ENCODE measurements at places on chromosomes 1 and 21.

GRCh38 chr1:90149101-90149500 is 154.2 kb downstream of the ZNF326 start:
- no peak for DNase-seq

- no peak for DNase-seq
Observed at GRCh38 chr1:162228586-162228985, 148.1 kb downstream of the SPATA46 start.

DNA sequence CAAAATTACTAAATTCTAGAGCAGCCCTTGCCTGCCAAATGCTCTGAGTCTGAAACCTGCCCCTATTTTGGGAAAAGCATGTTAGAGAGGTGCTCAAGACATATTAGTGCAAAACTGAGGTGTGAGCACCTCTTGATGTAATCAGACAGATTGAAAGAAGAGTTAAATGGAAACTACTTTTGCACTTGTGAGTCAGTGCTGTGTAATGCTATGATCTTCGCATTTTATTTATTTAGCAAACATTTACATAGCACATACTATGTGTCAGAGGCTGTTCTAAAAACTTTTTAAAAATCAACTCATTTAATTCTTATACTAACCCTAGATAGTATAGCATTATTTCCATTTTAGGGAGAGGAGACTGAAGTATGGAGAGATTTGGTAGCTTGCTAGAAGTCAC is 138.1 kb downstream of the ELAVL4 start:
- no peak for DNase-seq

DNA sequence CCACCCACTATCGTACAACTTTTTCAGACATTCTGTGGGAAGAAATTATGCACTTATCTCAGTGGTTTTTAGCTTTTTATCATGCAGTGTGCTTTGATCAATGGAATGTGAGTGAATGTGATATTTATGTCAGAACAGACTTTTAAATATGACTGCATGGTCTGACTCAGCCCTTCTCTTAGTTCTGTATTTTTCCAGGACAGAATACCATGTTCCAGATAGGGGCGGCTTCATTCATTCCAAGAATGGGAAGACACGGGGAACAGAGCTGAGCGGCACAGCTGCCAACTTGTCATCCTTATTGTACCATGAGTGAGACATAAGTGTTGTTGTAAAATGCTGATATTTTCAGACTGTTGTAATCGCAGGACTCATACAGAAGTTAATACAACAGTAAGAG is 214.6 kb upstream of the NCAM2 start:
- DNase-seq, result no peak

DNA sequence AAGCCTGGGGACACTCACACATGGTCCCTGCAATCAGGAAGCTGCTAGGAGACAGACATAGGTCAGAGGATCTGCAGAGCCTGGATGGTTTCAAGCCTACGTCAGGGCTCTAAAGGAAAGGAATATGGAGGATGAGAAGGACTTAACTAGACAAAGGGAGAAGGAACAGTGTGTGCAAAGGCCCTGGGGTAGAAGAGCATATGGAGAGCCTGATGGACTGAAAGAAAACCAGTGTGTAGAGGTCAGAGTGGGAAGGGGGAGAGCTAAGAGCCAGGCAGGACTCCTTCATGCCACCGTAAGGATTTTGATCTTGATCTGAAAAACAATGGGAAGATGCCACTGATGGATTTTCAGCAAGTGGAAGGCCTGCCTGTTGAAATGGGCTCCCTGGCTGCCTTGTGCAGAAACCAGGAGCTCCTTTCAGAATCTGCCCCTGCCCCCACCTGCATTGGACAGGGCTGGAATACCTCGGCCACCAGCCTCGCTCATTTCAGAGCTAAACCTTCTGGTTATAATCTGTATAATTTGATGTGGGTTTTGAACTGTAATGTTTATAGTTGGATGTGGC is 8.6 kb downstream of the FHAD1 start:
- DNase-seq, result no peak

DNA sequence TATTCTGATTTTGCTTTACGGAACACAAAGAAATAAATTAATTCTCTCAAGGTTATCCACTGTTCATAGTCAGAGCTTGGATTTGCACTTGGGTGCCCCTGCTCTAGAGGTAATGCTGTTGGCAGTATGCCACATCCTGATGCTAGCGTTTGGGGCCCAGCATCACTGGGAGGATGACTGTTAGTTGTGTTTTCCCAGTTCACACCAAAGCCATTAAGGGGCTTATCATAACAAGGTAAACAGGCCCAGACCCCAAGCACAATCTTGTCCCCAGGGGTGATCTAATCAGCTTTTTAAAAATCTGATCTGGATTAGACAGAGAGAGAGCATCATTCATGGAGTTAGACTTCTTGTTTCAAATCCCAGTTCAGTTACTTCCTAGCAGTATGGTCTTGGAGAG is 60.2 kb upstream of the PBX1 start:
- no peak for DNase-seq

- DNase-seq, result no peak
Observed at GRCh38 chr1:244165701-244166100, 114.6 kb downstream of the ZBTB18 start.

GRCh38 chr1:101957771-101958170 is 39.0 kb downstream of the OLFM3 start:
- no peak for DNase-seq

Data from activated naive CD4-positive, alpha-beta T cell treated with anti-CD3 and anti-CD28 coated beads for 36 hours (primary cell).